Stimulated activated CD4-positive, alpha-beta T cell treated with anti-CD3 and anti-CD28 coated beads, Interleukin-1b, Interleukin-23, amount 100 ng/mL, for 48 hours (primary cell): ENCODE measurements at places on chromosomes 11 and 22.
A peak's percentile ranks its signal among the peaks of the same experiment; 100 is the strongest.

GRCh38 chr11:19711911-19712280, 741 bp upstream of the NAV2 start:
- DNase-seq, result peak; percentile 41

DNA sequence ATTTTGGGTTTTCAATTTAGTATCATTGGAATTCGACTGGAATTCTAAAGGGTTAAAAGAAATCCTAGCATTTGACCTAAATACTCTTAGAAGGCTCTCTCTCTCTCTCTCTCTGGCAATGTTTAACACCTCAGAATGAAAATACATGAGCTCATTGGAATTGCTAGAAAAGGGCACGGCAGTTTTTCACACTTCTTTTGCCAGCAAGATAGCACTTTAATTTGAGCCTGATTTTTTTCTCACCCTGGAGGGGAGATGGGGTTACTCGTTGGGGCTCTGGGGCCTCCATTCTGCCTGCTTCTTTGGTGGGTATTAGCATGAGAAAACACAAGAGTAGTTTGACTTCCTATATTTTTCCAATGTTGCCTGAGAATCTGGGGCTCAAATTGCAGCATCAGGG, 22.8 kb upstream of the CLMP start:
- no peak for DNase-seq

- DNase-seq, result no peak
These were observed 146.0 kb downstream of the BBOX1 start for GRCh38 chr11:27186580-27186979.

- DNase-seq, result no peak
These were observed 211.5 kb downstream of the SWAP70 start for GRCh38 chr11:9875399-9875798.

DNA sequence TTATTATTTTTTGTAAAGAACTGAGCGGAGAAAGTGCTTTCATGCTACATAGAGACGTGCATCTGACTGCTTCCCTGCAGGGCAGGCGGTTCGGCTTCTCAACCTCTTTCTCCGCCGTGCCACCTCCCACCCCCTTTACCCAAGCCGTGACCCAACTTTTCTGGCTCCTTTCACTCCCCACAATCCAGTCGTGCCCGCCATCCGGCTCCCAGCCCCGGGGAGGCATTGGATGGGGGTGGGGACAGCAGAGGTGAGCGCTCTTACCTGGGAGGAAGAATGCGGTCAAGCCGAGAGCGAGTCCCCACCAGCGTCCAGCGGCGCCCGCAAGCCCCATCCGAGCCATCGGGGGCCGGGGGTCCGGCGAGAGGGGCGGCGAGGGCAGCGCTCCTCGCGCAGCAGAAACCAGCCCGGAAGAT, 781 bp downstream of the NECTIN1 start:
- DNase-seq, result no peak

- no peak for DNase-seq
These were observed 1.9 kb downstream of the USP47 start for GRCh38 chr11:11843642-11844041.

GRCh38 chr11:130816546-130817329, 99.5 kb downstream of the SNX19 start:
- no peak for DNase-seq

DNA sequence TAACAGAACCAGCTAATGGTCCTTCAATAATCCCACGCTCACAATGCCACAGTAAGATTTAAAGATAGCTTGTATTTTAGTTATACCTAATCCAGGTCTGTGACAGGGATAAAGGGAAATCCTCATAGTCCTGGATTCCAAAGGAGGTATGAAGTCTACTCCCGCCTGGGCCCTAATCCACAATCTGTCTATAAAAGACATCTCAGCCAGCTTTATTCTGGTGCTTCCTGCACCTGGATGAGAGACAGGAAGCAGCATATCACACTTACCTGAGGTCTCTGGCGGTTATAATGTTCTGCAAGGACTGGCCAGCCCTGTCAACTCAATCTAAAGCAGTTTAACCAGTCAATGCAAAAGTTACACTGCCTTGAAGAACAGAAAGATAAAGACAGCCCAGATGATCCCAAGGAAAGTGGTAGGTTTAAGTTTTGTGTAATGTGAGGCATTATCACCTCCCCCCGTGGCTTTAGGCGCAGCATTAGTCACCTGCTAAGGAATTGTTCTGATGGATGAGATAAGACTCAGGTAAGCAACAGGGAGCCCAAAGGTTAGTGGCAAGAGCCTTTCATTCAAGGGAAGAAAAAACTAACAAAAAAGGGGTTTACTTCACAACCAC, 57.6 kb downstream of the PLEKHA7 start:
- no peak for DNase-seq

DNA sequence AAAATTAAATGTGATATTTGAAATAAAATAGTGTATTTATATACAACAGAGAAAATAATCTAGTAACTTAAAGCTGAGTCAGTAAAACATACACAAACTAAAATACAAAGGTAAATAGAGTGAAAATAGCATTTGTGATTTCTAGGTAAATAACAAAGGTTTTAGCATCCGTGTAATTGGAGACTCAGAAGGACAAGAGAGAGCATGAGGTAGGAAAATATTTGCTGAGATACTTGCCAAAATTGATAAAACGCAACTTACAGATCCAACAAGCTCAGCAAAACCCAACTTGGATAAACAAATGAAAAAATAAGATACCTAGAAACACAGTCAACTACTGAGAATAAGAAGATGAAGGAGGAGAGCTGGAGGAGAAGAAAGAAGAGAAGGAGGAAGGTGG, 634.7 kb upstream of the CCDC179 start:
- no peak for DNase-seq

- no peak for DNase-seq
These were observed 12.2 kb downstream of the DGCR2 start for GRCh38 chr22:19110064-19110458.
